Ovary (tissue), 10 donors: ENCODE measurements at places on chromosomes 3 and 15.

GRCh38 chr3:100083209-100083608 is 31.1 kb downstream of the FILIP1L start:
- no peak for DNase-seq

DNA sequence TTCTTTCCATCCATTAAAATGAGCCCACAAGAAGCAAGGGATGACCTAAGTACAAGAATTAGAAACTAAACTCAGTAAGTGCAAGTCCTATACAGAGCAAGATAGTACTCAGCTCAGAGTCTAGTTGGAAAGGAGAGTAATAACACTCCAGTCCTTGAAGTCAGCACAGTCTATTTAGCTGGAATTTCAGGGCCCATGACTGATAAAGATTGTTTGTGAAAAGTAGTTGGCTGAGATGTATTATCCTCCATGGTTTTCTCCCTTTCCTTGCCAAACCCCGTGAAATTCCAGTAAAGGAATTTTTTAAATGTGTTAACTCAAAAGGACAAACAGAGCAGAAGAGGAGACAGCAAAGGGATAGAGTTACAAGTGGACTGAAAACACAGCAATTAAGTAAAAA is 127.2 kb upstream of the STT3B start:
- DNase-seq = no peak

GRCh38 chr3:127288921-127289705 is 1.3 kb upstream of the PRR20G start:
- DNase-seq = no peak

- no peak for DNase-seq
Observed at GRCh38 chr3:158617982-158618875, 26.1 kb upstream of the GFM1 start.

DNA sequence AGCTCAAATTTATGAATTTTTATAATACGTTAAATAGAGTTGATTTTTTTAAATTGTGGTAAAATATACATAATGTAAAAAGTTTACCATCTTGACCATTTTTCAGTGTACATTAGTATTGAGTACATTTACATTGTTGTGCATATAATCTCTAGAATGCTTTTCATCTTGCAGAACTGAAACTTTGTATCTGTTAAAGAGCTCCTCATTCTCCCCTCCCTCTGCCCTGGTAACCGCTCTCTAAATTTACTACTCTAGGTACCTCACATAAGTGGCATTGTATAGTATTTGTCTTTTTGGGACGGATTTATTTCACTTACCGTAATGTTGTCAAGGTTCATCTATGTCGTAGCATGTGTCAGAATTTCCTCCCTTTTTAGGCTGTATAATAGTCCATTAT is 13.6 kb downstream of the TBC1D23 start:
- no peak for DNase-seq
